Hematopoietic multipotent progenitor cell treated with erythropoietin and hydrocortisone succinate and interleukin-3 and kit ligand, for 15 days (in vitro differentiated cells): ENCODE measurements at places on chromosomes 6 and 20.

GRCh38 chr6:82006027-82006738, 241.4 kb downstream of the IBTK start:
- DNase-seq = no peak

- DNase-seq = no peak
Observed at GRCh38 chr6:143397227-143398222, 53.0 kb downstream of the ADAT2 start.

- no peak for DNase-seq
Observed at GRCh38 chr20:56004007-56004406, 1.3 kb downstream of the CBLN4 start.

DNA sequence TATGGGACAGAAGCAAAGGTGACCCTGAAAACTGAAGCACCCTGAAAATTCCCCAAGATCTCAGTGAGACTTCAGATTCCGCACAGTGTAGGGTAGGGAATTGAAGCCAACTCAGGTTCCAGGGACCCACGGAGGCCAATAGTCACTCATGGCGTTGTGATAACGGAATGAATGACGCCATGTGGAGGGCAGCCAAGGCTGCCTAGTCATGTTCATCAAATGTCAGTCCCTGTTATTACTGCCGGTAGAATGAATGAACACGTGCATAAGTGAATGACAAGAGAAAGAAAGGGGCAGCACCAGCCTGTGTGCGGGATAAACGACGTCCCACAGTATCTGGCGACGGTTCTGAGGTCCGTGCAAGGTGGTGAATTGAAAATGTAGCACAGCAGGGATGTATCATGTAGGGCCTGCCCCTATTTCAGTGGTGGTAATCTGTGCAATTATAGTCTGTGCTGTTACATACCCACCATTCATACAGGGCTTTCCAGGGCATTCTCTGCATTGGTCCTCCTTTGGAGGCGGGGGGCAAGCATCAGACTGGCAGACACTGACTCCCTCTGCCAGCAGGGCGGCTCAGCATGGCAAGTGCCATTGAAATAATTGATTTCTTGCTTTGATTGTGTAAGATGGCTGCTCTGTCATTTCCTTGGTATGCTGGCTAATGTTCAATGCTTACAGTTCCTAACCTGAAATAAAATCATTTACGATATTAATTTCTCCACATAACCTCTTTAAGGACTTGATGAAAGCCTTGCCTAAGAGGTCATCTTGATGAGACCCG, 386.9 kb downstream of the CDH4 start:
- DNase-seq = no peak

DNA sequence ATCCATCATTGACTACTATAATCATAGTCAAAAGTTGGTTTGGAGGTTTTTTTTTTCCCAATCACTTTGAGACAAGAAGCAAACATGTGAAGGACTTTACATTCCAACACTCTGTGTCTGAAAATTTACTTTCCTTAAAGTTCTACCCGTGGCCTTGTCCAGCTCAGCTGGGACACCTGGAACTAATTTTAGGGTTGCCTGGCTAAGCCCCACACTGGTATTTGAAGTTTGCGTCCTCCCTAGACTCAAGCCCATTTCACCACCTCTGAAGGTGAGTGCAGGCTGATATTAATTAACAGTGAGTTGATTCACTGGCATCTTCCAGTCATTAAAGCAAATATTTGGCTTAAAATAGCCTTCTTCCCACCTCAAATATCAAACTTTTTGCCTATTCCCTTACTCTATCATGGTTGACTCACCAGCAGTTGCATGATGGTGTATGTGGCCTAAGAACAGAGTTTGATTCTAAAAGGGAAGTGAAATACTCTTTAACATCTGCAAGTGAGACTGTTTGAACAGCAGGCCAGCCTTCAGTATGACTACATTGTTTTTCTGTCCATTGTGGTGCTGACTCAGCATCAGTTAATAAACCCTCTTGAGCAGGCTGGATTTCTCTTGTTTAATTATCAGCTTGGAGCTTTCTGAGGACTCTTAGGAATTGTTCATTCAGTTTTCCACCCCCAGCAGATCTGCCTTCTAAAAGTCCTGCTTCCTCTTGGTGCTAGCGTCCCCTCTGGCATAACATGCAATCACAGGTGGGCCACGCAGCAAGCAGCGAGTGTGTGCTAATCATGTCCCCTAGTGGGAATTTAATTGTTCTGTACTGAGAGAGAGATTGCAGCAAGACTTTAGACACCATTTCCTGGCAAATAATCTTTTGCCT, 1.8 kb upstream of the PRDM1 start:
- DNase-seq = no peak

- DNase-seq = no peak
Observed at GRCh38 chr20:41265938-41266337, 51.6 kb downstream of the ZHX3 start.

- DNase-seq = no peak
Observed at GRCh38 chr20:59159091-59159490, 4.5 kb upstream of the ZNF831 start.

DNA sequence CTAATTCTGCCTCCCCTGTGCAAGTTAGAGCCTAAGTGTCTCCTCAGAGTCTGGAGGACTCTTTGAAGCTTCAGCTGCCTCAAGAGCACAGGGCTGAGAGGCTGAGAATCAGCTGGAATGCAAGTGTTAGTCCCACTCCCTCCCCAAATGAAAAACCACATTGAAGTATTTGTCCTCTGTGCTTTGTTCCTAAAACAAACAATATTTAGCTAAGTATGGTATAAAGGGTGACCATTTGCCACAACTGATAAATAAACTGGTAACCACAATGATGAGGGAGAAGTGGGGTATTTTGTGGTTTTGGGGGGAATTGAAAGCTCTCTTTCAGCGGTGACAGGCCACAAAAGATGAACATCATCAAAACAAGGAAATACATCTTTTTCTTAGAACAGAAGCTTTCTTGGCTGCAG, 91.7 kb upstream of the HDDC2 start:
- DNase-seq = no peak
